Smooth muscle cell of the coronary artery (primary cell): ENCODE measurements at places on chromosomes 5 and 9. TPM values are rescaled to one million over a fixed set of nuclear protein-coding genes. Genes with fewer than 3 reads are reported as not detected.

FBN2 gene
- 0.38 and 47.5 TPM in 2 replicates for total RNA-seq

FOCAD gene
- total RNA-seq, result 58.3 and 121 TPM in 2 replicates

CDC20B gene
- total RNA-seq, result 0.08 TPM in 1 of 2 replicates, not detected in the other

ARRDC1 gene
- 14.7 and 15.6 TPM in 2 replicates for total RNA-seq

ZNF169 gene
- 2.1 TPM in 2 replicates for total RNA-seq
